Neural crest cell (in vitro differentiated cells): ENCODE measurements at places on chromosomes 3 and 15.

- DNase-seq, result no peak
Measured at GRCh38 chr15:81811736-81812135, 234.1 kb downstream of the MEX3B start.

GRCh38 chr3:190269101-190269500 lies 53.1 kb downstream of the CLDN1 start:
- no peak for DNase-seq

- no peak for DNase-seq
Measured at GRCh38 chr15:95363646-95364045, 966.9 kb upstream of the NR2F2 start.

DNA sequence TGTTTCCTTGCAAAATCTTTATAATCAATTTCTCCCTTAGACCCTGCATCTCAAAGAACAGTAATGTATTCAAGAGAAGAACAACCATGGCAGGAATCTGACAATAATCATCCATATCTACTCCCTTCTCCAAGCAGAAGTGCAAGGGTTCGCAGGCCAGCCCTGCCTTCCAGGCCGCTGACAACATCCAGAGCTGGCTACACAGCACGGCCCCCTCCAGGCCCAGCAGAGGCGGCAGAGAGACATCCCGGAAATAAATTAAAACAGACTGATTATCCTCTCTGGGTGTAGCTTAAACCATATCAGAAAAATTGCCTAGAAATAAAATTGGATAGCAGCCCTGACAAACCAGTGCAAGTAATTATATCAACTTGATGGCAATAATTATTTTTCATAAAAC lies 223.3 kb downstream of the FAM43A start:
- DNase-seq, result no peak

- no peak for DNase-seq
Measured at GRCh38 chr15:32981536-32981935, 213.0 kb downstream of the FMN1 start.

DNA sequence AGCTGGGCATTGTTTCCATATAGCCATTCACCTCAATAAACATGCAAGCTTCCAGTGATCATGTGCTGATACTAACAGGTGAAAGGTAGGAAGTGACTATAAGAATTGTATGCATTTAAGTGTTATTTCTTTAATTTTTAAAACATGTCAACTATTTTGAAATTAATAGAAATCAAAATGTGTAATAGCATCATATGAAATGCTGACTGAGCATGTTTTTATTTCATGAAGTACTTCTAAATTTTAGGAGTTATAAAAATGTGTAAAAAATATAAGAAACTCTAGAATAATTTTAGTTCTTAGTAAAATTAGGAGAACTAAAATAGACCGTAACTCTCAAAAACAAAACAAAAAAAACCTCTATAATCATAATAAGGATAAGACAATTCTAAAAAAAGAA lies 229.3 kb upstream of the ARPP21 start:
- DNase-seq, result no peak

GRCh38 chr3:160049038-160049437 lies 60.4 kb downstream of the IL12A start:
- no peak for DNase-seq

DNA sequence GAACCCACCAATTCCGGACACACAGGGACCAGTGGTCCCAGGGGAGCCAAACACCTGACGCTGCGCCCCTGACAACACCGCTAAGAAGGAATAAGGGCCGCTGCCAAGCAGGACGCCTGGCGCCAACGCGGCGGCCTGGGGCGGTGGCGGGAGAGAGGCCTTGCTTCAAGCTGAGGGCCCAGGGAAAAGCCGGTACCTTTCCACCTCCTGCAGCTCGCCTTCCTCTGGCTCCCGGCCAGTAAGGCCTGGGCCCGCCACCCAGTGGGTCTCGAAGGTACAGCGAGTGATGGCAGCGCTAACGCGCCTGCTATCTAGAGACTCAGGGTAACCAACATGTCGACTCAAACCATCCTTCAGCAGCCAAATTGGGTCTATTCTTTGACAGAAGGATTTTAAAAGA lies 1074.1 kb downstream of the SI start:
- DNase-seq, result no peak

DNA sequence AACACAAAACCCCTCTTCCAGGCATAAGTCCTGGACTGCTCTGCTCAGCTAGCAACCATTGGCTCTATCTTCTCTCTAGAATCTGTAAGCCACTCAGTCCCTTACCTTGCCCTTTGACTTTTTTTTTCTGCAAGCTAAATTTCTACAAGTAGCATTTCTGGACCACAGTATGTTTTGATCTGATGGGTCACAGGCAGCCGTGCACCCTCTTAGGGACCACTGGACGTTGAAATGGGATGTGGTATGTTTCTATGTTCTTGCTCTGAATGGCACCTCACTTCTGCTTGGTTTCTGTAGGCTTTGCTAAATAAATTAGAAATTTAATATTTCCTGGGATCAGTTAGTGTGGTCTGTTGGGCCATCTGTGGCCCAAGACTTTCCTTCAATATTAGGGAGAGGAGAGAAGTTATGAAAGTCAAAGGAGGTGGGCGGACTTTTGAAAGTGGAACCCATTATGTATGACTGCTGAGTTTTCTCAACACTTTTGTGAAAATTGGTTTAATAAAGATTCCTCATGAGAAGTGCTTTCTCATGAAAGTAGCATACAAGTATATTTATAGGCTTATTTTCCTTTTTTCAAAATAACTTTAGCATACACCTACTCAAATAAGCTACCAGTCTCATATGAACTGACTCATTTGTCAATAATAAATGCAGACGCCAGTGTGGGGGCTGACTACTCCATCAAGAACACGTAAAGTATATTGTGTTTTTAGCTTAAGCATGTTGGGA lies 18.4 kb upstream of the TIPARP start:
- DNase-seq, result no peak

GRCh38 chr3:65979162-65979561 lies 59.6 kb downstream of the MAGI1 start:
- no peak for DNase-seq

- no peak for DNase-seq
Measured at GRCh38 chr3:141343865-141344271, 24.4 kb upstream of the ZBTB38 start.

DNA sequence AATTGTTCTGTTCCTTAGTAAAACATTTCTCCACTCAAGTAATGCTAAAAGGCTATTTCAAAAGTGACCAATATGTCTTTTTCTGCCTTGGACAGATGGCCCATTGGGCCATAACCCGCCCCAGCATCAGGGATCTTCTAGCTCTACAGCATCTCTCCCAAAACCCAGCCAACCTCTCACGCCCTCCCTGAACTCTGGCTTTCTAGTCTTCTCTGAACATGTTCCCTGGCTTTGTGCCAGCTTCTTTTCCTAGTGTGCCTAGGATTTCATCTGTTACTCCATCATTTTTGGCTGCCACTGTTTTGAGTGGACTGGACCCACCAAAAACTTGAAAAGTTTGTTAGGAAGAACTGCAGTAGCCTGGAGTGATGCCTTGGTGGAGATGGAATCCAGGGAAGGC lies 30.7 kb downstream of the TRPM1 start:
- no peak for DNase-seq

GRCh38 chr3:105729667-105730066 lies 139.1 kb downstream of the CBLB start:
- no peak for DNase-seq

DNA sequence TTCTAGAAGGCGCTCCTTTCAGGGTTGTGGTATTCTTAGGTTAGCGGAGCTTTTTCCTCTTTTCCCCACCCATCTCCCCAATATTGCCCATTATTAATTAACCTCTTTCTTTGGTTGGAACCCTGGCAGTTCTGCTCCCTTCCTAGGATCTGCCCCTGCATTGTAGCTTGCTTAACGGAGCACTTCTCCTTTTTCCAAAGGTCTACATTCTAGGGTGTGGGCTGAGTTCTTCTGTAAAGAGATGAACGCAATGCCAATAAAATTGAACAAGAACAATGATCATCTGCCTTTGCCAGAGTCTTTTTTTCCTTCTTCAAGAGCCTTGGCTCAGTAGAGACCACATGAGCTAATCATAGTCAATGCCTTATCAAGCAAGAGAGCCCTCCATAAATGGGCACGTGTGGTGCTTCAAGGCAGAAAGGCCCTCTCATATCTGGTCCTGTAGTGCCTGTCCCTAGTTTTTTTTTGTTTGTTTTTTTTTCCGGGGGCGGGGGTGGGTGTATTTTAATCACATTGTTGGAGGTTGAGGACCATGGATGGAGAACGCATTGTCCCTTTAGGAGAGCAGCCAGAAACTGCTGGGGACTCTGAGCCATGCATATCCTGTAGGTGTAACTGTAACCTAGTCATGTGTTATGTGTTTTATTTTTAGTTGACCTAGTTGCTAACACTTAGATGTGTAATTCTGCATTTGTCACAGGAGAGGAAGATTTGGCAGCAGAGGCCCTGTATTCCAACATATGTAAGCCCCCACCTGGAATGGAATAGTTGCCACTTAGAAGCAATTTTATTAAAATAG lies 64.7 kb upstream of the ACAD9 start:
- DNase-seq, result no peak

DNA sequence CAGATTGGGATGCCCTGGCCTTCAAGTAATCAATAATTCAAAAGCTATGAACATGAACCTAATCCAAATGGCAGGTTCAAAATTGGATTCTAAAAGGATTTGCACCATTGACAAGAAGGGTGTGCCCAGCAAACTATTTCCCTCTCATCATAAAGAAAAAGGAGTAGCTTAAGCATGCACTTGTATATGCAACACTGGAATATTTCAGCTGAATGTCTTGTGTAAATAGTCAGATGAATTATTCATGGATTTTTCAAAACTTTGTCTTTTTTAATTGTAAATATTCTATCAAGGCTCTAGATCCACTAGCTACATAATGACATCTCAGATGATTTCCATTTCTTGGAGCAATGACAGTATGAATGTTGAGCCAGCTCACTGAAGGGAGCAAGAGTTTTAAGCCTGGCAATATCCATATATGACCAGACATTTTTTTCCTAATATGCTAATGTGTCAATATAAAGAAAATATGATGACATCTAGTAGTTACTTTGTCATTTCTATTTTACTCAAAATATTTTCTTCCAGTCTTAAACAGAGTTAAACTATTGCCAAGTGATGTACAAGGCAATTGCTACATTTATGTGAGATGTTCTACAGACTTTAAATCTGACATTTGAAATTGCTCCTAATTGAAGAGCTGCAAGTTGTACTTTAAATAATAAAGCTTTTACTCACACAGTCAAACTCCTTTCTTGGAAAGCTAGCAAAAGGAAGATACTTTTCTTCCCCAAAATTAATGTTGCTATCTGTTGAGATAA lies 230.5 kb upstream of the AGTR1 start:
- no peak for DNase-seq

- DNase-seq, result no peak
Measured at GRCh38 chr3:72950801-72951200, 45.8 kb upstream of the PPP4R2 start.

DNA sequence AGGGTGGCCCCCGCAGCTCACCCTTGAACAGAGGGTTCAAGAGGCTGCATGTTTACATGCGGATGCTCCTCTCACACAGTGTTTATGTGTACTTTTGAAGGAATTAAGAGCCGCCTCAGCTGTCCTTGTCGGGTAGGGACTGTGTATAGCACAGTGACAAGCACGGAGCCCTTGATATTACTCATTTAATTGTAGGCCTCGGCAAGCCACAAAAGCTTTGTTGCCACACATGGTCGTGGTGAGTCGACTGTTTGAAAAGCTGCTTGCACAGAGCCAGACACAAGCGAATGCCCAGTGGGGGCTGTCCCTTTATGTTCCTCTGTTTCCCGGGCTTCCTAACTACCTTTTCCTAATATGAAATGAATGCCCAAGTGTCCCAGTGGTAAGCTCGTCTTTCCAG lies 4.5 kb downstream of the ESYT3 start:
- no peak for DNase-seq

DNA sequence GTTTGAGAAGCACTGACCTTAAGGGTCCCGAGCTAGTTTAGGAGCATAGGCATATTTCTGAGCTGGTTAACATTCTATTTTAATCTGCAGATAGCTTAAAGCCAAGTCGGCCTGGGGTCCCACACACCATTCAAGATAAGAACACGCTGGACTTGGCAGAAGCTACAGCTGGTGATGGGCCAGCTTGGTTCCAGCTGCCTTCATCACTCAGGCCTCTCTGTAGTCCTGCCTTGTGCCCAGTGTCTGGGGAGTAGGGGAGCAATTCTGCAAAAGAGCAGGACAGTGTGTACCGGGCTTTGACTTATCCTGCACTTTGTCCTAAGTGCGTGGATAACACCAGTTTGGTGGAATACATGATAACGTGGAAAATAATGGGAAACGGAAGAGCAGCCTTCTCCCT lies 164.5 kb downstream of the MEGF11 start:
- DNase-seq, result no peak

- no peak for DNase-seq
Measured at GRCh38 chr15:51939216-51939615, 32.4 kb downstream of the LEO1 start.

- DNase-seq, result no peak
Measured at GRCh38 chr3:169510693-169511010, 152.9 kb downstream of the MECOM start.

GRCh38 chr15:62900071-62900802 lies 142.3 kb upstream of the TPM1 start:
- no peak for DNase-seq

GRCh38 chr15:94164971-94165370 lies 66.4 kb upstream of the MCTP2 start:
- no peak for DNase-seq

DNA sequence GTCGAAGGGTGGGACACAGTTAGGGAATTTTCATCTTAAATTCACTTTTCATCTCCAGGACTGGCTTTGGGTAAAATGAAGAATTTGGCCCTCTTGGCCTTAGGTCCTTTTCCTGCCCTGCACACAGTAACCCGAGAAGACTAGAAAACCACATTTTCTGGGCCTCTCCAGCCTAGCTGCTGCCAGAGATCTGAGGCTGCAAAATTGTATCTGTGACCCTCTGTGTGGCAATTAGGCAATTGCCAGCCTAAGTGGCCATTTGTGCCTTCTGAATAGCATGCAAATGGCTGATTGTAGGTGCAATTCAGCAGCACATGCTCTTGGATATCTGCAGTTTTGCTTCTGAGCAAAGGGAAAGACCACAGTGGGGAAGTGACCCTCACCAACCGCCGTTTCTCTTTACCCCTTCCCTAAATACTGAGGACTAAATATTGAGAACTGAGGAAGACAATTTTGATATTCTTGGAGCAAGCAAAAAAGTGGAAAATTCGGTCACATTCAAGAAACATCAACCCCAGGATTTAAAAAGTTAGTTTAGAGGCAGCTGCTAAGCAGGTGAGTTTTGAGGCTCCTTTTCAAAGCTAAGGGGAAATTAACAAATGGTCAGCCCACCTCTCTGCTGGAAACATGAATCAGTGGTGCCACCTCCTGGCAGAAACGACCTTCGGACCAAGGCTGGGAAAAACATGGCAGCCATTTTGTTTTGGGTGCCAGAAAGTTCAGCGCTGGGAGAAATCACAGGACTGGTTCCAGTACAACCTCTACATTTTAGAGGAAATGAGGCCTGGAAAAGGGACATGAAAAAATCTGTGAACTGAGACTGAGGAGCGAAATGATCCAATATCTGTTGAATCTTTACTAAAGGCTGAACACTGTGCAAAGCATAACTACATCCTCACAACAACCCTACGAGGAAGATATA lies 56.6 kb upstream of the PRTG start:
- peak; percentile 87 for DNase-seq

- no peak for DNase-seq
Measured at GRCh38 chr15:68425428-68426060, 6.4 kb downstream of the ITGA11 start.
